ENCODE measurements at places on chromosomes 7 and 10.
A peak's percentile ranks its signal among the peaks of the same experiment; 100 is the strongest.

GRCh38 chr7:110881721-110882120 lies 209.2 kb upstream of the LRRN3 start:
- no peak for DNase-seq

DNA sequence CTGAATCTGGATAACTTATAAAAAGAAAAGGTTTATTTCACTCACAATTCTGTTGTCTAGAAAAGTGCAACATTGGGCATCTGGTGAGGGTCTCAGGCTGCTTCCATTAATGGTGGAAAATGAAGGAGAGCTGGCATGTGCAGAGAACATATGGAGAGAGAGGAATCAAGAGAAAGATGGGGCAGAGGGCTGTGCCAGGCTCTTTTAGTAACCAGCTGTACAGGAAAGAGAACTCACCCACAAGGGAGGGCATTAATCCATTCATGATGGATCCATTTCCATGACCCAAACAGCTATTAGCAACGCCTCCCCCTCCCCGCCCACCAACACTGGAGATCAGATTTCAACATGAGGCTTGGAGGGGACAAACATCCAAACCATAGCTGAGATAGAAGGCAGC lies 61.7 kb upstream of the LYZL1 start:
- no peak for DNase-seq

GRCh38 chr7:116560021-116560970 lies 35.5 kb downstream of the CAV1 start:
- no peak for DNase-seq

GRCh38 chr7:102426268-102427018 lies 6.9 kb upstream of the ORAI2 start:
- peak; percentile 63 for DNase-seq

DNA sequence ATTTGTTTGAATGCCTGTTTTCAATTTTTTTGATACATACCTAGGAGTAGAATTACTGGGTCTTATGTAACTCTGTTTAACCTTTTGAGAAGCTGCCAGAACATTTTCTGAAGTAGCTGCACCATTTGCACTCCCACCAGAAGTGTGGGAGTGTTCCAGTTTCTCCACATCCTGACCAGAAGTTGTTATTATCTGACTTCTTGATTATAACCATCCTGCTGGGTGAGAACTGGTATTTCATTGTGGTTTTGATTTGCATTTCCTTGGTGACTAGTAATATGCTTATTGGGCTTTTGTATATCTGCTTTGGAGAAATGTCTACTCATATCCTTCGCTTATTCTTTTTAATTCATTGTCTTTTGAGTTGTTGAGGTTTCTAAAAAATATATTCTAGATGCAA lies 117.2 kb upstream of the GLCCI1 start:
- no peak for DNase-seq

- DNase-seq = no peak
These were observed 9.6 kb downstream of the GPRIN2 start for GRCh38 chr10:46546591-46547540.

DNA sequence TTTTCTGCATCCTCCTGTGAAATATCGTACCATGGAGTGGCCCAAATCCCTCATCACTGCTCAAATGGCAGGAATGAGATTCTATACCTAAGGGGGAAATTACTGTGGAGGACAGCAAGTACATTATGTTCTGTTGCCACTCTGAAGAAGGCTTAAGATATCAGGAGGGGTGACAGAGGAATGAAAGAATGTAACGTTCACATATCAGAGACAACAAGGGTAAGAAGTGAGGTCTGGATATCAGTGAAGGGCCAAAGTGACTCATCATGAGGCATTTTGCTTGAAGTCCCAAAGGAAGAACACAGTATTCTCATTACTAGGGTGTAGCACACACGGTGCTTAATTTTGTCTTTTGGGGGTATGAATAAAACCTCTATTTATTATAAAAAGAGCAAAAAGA lies 71.5 kb upstream of the SLC13A1 start:
- no peak for DNase-seq

- no peak for DNase-seq
These were observed 34.5 kb downstream of the EZH2 start for GRCh38 chr7:148849393-148850098.

GRCh38 chr10:48536916-48537890 lies 67.7 kb downstream of the ARHGAP22 start:
- no peak for DNase-seq

GRCh38 chr10:132117636-132118190 lies 52.0 kb downstream of the JAKMIP3 start:
- DNase-seq = no peak
